NCI-H446 treated with DMSO at 0.1 percent for 48 hours (cell line): ENCODE measurements at places on chromosomes 13 and 19.

GRCh38 chr19:45099467-45100191 lies 6.7 kb downstream of the PPP1R37 start:
- no peak for DNase-seq

GRCh38 chr13:114226699-114227323 lies 7.9 kb upstream of the CDC16 start:
- DNase-seq = no peak

- DNase-seq = no peak
Measured at GRCh38 chr19:47026889-47027288, 7.3 kb downstream of the NPAS1 start.

DNA sequence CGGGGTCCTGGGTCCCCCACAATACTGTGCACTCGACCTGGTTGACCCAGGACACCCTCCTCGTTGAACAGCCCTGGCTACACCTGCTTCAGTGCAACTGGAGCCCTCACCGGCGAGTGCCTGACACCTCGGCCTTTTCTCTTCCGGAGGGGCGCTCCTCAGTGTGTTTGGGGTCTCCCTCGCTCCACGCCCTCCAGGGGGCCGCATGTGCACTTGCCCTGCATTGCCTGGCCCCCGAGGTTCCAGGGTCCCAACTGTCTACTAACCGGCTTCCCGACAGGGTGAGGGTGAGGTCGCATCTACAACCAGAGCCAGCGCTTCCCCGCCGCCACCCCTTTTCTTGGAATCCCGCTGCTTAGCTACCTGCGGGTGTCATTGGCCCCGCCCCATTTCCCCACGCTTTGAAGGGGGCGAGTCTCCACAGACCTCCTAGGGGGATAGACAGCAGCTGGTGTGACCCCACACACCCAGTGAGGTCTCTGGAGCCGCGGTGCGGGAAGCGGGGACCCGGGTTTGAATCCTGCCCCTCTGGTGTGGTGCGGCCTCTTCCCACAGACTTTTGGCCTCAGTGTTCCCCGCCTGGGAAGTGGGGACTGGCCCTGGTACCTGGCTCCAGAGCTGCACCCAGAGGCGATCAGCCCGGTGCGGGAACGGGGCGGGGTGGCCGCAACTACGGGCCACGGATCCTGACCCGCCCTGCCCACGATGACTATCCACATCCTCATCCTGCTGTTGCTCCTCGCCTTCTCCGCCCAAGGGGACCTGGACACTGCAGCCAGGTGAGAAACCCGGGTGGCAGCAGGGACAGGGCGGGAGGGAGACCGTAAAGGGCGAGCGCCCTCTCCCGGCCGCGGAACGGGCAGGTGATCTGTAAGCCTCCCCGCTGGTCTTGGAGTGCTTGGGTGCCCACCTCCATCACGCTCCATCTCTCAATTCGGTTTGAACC lies at the start of gene ADM5:
TSS of gene ADM5 (plus strand) at position 462 of the 946 bp plus-strand sequence. CDS start at position 706, 244 bp downstream.
- DNase-seq = no peak

GRCh38 chr13:69571606-69572323 lies 535.9 kb upstream of the ATXN8OS start:
- no peak for DNase-seq

GRCh38 chr19:42198676-42199439 lies 18.6 kb downstream of the DEDD2 start:
- no peak for DNase-seq
